ENCODE measurements at places on chromosomes 13 and 19. TPM values are rescaled to one million over a fixed set of nuclear protein-coding genes. Genes with fewer than 3 reads are reported as not detected.

The ZBTB32 gene
- total RNA-seq: not detected

The LAIR1 gene
- total RNA-seq: not detected

The TEX101 gene
- total RNA-seq: not detected

The VSTM2B gene
- not detected for total RNA-seq

The ZNF829 gene
- 1.9 TPM for total RNA-seq

The URAD gene
- total RNA-seq: not detected

The F7 gene
- not detected for total RNA-seq

The MUC16 gene
- total RNA-seq: not detected

The FCGBP gene
- not detected for total RNA-seq

The SF3A2 gene
- 28.0 TPM for total RNA-seq

The GPR12 gene
- not detected for total RNA-seq

The JAK3 gene
- total RNA-seq: 6.2 TPM

The SKA3 gene
- 15.8 TPM for total RNA-seq

The DAZAP1 gene
- total RNA-seq: 103 TPM

The MYO1F gene
- total RNA-seq: 0.53 TPM

The FAM83E gene
- total RNA-seq: not detected

The TYROBP gene
- not detected for total RNA-seq

The VSIG10L gene
- 0.35 TPM for total RNA-seq

The CILP2 gene
- total RNA-seq: 0.89 TPM

The CFAP97D2 gene
- not detected for total RNA-seq

The EBI3 gene
- not detected for total RNA-seq

The KHSRP gene
- 168 TPM for total RNA-seq

The DOCK9 gene
- total RNA-seq: 11.8 TPM

The ERCC1 gene
- total RNA-seq: 177 TPM

The FNDC3A gene
- 39.2 TPM for total RNA-seq

The CGB1 gene
- not detected for total RNA-seq

The LGI4 gene
- total RNA-seq: not detected

The CFD gene
- total RNA-seq: 2.0 TPM

The ZNF763 gene
- total RNA-seq: 0.86 TPM

The GIPC3 gene
- total RNA-seq: under 0.01 TPM

The GPC5 gene
- not detected for total RNA-seq

The PRSS57 gene
- total RNA-seq: not detected

The AP2S1 gene
- 347 TPM for total RNA-seq

The KIR2DL1 gene
- total RNA-seq: not detected

The CYSLTR2 gene
- not detected for total RNA-seq

The DIAPH3 gene
- 24.5 TPM for total RNA-seq

The PTH2 gene
- total RNA-seq: not detected

The RASAL3 gene
- 1.4 TPM for total RNA-seq

The SIGLEC9 gene
- total RNA-seq: 1.1 TPM

The ANKLE1 gene
- 0.29 TPM for total RNA-seq

The GZMM gene
- total RNA-seq: not detected

The STX10 gene
- 97.2 TPM for total RNA-seq

The SLC44A2 gene
- 109 TPM for total RNA-seq

The CDC34 gene
- 59.4 TPM for total RNA-seq

The ZNF579 gene
- total RNA-seq: 6.1 TPM

The KLK12 gene
- total RNA-seq: not detected
